ENCODE measurements at places on chromosomes 11 and 22. TPM values are rescaled to one million over a fixed set of nuclear protein-coding genes. Genes with fewer than 3 reads are reported as not detected.

- no peak for DNase-seq
- no peaks in the 10 kb centered on the region for H3K36me3 ChIP-seq
- H3K4me1 ChIP-seq: no peaks in the 10 kb centered on the region
- H3K4me3 ChIP-seq: no peak overlapping the region
- H3K27ac ChIP-seq: no peak overlapping the region
These were observed 77.0 kb upstream of the MYOD1 start for GRCh38 chr11:17642370-17642769.

- no peaks in the 10 kb centered on the region for H3K4me1 ChIP-seq
- peaks cover 26% of the 10 kb centered on the region for H3K36me3 ChIP-seq
- no peak overlapping the region for H3K27ac ChIP-seq
- H3K4me3 ChIP-seq: no peak overlapping the region
- H3K27me3 ChIP-seq: no peaks in the 10 kb centered on the region
These were observed 30.5 kb upstream of the FNBP4 start for GRCh38 chr11:47797633-47798032.

DNA sequence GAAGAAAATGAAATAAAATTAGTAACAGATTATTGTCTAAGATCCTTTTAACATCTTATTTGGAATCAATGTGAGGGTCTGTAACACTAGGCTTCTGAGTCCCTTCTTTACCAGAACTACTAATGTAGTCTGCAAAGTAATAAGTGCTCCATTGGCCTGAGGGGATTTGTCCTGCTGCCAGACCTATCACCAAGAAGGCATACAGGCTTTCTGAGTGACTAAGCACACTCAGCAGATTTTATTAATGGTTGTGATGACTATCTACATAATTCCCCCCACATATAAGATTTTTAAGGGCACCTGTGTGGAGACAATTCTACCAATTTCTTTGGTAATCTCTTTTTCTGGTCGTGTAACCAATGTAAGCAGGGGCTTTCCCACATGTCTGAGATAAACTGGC is 365.0 kb upstream of the FAT3 start:
- H3K27ac ChIP-seq: no peak overlapping the region
- H3K4me1 ChIP-seq: no peaks in the 10 kb centered on the region
- no peaks in the 10 kb centered on the region for H3K27me3 ChIP-seq
- no peak overlapping the region for H3K4me3 ChIP-seq
- no peak for DNase-seq
- H3K36me3 ChIP-seq: no peaks in the 10 kb centered on the region

DNA sequence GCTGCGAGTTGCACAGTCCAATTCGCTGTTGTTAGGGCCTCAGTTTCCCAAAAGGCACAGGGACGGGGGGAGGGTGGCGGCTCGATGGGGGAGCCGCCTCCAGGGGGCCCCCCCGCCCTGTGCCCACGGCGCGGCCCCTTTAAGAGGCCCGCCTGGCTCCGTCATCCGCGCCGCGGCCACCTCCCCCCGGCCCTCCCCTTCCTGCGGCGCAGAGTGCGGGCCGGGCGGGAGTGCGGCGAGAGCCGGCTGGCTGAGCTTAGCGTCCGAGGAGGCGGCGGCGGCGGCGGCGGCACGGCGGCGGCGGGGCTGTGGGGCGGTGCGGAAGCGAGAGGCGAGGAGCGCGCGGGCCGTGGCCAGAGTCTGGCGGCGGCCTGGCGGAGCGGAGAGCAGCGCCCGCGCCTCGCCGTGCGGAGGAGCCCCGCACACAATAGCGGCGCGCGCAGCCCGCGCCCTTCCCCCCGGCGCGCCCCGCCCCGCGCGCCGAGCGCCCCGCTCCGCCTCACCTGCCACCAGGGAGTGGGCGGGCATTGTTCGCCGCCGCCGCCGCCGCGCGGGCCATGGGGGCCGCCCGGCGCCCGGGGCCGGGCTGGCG is at the start of gene BCR:
TSS of gene BCR (plus strand) at position 209 of the 592 bp plus-strand sequence. CDS start 452 bp downstream, outside the sequence.
- no peaks in the 10 kb centered on the region for H3K36me3 ChIP-seq
- no peaks in the 10 kb centered on the region for H3K27me3 ChIP-seq
- H3K27ac ChIP-seq: peak within 1 kb of the TSS; percentile 74

- no peak overlapping the region for H3K27ac ChIP-seq
- no peak overlapping the region for H3K4me3 ChIP-seq
- peaks cover 12% of the 10 kb centered on the region for H3K4me1 ChIP-seq
- no peaks in the 10 kb centered on the region for H3K36me3 ChIP-seq
- no peaks in the 10 kb centered on the region for H3K27me3 ChIP-seq
- DNase-seq: no peak
These were observed 14.6 kb upstream of the ARHGEF17 start for GRCh38 chr11:73293356-73293936.

Gene CARD16
- not detected for total RNA-seq

GRCh38 chr11:120339394-120339890 is 3.2 kb downstream of the ARHGEF12 start:
- DNase-seq: no peak
- peak overlapping the region; percentile 91 for H3K27ac ChIP-seq
- H3K4me3 ChIP-seq: peak overlapping the region; percentile 85
- no peaks in the 10 kb centered on the region for H3K36me3 ChIP-seq
- H3K4me1 ChIP-seq: peaks cover 53% of the 10 kb centered on the region
- H3K27me3 ChIP-seq: no peaks in the 10 kb centered on the region

- H3K4me3 ChIP-seq: no peak overlapping the region
- no peak for DNase-seq
- H3K4me1 ChIP-seq: peaks cover 48% of the 10 kb centered on the region
- H3K27ac ChIP-seq: peak overlapping the region; percentile 92
- no peaks in the 10 kb centered on the region for H3K36me3 ChIP-seq
- no peaks in the 10 kb centered on the region for H3K27me3 ChIP-seq
These were observed 33.8 kb downstream of the MYEOV start for GRCh38 chr11:69327741-69328191.

Gene PANX3
- not detected for total RNA-seq

Gene IL10RA
- 0.41 TPM for total RNA-seq

GRCh38 chr11:27081056-27081455 is 40.4 kb downstream of the BBOX1 start:
- H3K27ac ChIP-seq: no peak overlapping the region
- H3K27me3 ChIP-seq: no peaks in the 10 kb centered on the region
- no peak overlapping the region for H3K4me3 ChIP-seq
- DNase-seq: no peak
- no peaks in the 10 kb centered on the region for H3K4me1 ChIP-seq

DNA sequence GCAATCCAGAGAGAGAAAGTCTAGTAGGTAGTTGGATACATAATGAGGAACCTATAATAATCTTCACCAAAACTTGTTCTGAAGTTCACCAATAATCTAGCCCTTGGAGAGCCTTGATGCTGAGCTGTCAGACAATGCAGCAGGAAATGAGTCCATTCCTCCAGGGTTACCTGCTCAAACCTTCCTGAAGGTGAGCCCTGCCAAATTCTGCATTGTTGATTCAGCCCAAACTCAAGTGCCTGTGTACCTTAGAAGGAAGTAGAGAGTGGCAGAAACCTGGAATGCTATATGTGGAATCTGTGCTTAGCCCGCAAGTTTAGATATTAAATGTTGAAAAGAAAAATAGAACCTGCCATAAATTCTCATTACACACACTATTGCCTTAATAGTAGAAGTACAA is 77.4 kb upstream of the SPON1 start:
- DNase-seq: no peak
- H3K36me3 ChIP-seq: no peaks in the 10 kb centered on the region
- H3K27me3 ChIP-seq: peaks cover 2% of the 10 kb centered on the region
- H3K4me3 ChIP-seq: no peak overlapping the region
- H3K27ac ChIP-seq: no peak overlapping the region

GRCh38 chr11:123354371-123354975 is 75.6 kb upstream of the GRAMD1B start:
- no peaks in the 10 kb centered on the region for H3K36me3 ChIP-seq
- H3K27ac ChIP-seq: no peak overlapping the region
- no peaks in the 10 kb centered on the region for H3K4me1 ChIP-seq

- no peak for DNase-seq
- no peaks in the 10 kb centered on the region for H3K4me1 ChIP-seq
- no peaks in the 10 kb centered on the region for H3K36me3 ChIP-seq
- H3K27ac ChIP-seq: no peak overlapping the region
These were observed 34.5 kb downstream of the SFI1 start for GRCh38 chr22:31530823-31531195.

Gene OR52I1
- not detected for total RNA-seq

Gene SIK2
- total RNA-seq: 17.0 TPM

- H3K36me3 ChIP-seq: no peaks in the 10 kb centered on the region
- no peak overlapping the region for H3K4me3 ChIP-seq
- no peaks in the 10 kb centered on the region for H3K27me3 ChIP-seq
- H3K27ac ChIP-seq: no peak overlapping the region
- no peaks in the 10 kb centered on the region for H3K4me1 ChIP-seq
- no peak for DNase-seq
These were observed 125.3 kb downstream of the MPPED1 start for GRCh38 chr22:43537019-43537585.

GRCh38 chr11:94151903-94152677 is 23.4 kb downstream of the PANX1 start:
- H3K36me3 ChIP-seq: no peaks in the 10 kb centered on the region
- DNase-seq: peak; percentile 76
- H3K27me3 ChIP-seq: no peaks in the 10 kb centered on the region
- H3K4me3 ChIP-seq: no peak overlapping the region

Gene GGTLC3
- not detected for total RNA-seq

GRCh38 chr22:44336962-44337677 is 24.4 kb upstream of the SHISAL1 start:
- DNase-seq: no peak
- H3K27ac ChIP-seq: no peak overlapping the region
- no peak overlapping the region for H3K4me3 ChIP-seq
- peaks cover 2% of the 10 kb centered on the region for H3K27me3 ChIP-seq
- no peaks in the 10 kb centered on the region for H3K36me3 ChIP-seq
- peaks cover 4% of the 10 kb centered on the region for H3K4me1 ChIP-seq

- no peak overlapping the region for H3K4me3 ChIP-seq
- peak; percentile 5 for DNase-seq
- no peaks in the 10 kb centered on the region for H3K36me3 ChIP-seq
These were observed 76.0 kb upstream of the GRK3 start for GRCh38 chr22:25488244-25489020.

DNA sequence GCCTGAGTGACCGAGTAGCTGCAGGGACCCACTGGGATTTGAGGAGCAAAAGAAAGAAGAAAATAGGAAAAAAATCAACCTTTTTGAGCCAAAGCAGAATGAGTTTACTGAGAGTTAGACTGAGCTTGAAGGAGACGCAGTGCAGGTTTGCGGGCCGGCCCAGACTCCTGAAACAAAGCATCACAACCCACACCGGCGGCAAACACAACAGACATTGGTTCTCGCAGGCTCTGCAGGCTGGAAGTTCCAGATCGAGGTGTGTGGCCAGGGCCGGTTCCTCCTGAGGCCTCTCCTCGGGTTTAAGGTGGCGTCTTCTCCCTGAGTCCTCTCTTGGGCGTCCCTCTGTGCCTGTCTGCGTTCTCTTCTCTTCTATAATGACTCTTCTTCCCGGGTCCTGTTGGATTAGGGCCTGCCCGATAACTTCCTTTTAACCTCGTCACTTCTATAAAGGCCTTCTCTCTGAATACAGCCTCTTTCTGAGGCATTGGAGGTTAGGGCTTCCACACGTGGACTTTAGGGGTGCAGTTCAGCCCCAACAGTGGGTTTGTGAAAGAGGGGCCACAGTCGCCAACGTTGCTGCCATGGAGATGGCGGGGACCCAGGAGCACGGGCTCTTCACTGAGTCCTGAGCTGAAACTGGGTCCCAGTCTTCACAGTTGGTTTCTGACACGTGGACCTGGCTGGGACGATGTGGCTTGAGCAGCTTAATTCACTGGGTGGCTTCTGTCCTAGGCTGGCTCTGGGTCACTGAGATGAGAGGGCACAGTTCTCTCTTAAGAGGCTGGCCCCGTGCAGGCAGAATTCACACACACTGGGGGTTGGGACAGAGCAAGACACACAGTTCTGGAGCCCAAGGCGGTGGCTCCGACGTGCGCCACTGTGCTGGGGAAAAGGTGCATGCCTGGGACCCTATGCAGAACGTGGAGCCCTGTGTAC is 1047.7 kb downstream of the BRD1 start:
- no peak overlapping the region for H3K27ac ChIP-seq
- no peaks in the 10 kb centered on the region for H3K36me3 ChIP-seq
- H3K27me3 ChIP-seq: no peaks in the 10 kb centered on the region
- H3K4me1 ChIP-seq: no peaks in the 10 kb centered on the region
- H3K4me3 ChIP-seq: no peak overlapping the region

DNA sequence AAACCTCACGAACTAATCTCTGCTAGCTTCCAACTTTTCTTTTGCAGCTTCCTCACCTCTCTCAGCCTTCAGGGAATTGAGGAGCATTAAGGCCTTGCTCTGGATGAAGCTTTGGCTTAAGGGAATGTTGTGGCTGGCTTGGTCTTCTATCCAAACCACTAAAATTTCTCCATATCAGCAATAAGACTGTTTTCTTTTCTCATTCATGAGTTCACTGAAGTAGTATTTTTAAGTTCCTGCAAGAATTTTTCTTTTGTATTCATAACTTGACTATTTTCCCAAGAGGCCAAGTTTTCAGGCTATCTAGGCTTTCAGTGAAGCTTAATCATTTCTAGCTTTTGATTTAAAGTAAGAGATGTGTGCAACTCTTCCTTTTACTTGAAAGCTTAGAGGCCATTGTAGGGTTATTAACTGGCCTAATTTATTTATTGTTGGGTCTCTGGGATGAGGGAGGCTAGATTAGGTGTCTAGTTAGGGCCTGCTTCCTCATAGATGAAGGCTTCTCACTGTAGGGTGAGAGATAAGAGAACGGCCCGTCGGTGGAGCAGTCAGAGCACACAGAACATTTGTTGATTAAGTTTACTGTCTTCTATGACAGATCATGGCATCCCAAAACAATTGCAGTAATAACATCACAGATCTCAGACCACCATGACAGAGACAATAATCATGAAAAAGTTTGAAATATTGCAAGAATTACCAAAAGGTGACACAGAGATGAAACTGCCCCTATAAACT is 33.2 kb downstream of the CSF2RB start:
- H3K36me3 ChIP-seq: no peaks in the 10 kb centered on the region
- DNase-seq: no peak
- no peak overlapping the region for H3K4me3 ChIP-seq
- H3K4me1 ChIP-seq: no peaks in the 10 kb centered on the region
- H3K27ac ChIP-seq: no peak overlapping the region

- DNase-seq: no peak
- no peak overlapping the region for H3K4me3 ChIP-seq
- no peaks in the 10 kb centered on the region for H3K36me3 ChIP-seq
- no peaks in the 10 kb centered on the region for H3K4me1 ChIP-seq
These were observed 28.5 kb upstream of the CKAP5 start for GRCh38 chr11:46874586-46874985.

- no peaks in the 10 kb centered on the region for H3K36me3 ChIP-seq
- no peak overlapping the region for H3K4me3 ChIP-seq
- H3K27ac ChIP-seq: no peak overlapping the region
- H3K27me3 ChIP-seq: no peaks in the 10 kb centered on the region
- H3K4me1 ChIP-seq: peaks cover 14% of the 10 kb centered on the region
These were observed 3.6 kb downstream of the PATZ1 start for GRCh38 chr22:31342389-31343140.

DNA sequence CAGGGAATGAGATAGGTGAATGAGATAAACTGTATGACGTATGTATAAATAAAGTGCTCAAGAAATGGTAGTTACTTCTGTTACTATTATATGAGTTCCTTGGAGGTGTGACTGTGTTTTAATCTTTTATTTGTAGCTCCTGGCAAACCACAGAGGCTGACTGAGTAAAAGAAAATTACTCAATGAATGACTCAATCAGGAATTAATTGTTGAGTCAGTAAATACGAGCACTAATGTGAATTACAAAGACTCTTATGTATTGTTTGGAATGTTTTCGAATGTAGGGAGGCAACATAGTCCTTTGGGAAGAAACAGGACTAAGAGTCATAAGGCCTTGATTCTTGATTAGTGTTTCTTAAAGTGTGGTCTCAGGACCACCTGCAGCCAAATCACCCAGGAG is 51.1 kb upstream of the BLID start:
- peak overlapping the region; percentile 48 for H3K27ac ChIP-seq
- no peaks in the 10 kb centered on the region for H3K36me3 ChIP-seq
- no peak for DNase-seq
- H3K27me3 ChIP-seq: no peaks in the 10 kb centered on the region
- no peak overlapping the region for H3K4me3 ChIP-seq
- peaks cover 24% of the 10 kb centered on the region for H3K4me1 ChIP-seq

Gene OR56A1
- total RNA-seq: not detected
